Stimulated activated effector memory CD8-positive, alpha-beta T cell treated with anti-CD3 and anti-CD28 coated beads, Interleukin-12 subunit alpha, Interleukin-12 subunit beta, amount 100 ng/mL, for 72 hours (primary cell): ENCODE measurements at places on chromosomes 12 and 14.
A peak's percentile ranks its signal among the peaks of the same experiment; 100 is the strongest.

DNA sequence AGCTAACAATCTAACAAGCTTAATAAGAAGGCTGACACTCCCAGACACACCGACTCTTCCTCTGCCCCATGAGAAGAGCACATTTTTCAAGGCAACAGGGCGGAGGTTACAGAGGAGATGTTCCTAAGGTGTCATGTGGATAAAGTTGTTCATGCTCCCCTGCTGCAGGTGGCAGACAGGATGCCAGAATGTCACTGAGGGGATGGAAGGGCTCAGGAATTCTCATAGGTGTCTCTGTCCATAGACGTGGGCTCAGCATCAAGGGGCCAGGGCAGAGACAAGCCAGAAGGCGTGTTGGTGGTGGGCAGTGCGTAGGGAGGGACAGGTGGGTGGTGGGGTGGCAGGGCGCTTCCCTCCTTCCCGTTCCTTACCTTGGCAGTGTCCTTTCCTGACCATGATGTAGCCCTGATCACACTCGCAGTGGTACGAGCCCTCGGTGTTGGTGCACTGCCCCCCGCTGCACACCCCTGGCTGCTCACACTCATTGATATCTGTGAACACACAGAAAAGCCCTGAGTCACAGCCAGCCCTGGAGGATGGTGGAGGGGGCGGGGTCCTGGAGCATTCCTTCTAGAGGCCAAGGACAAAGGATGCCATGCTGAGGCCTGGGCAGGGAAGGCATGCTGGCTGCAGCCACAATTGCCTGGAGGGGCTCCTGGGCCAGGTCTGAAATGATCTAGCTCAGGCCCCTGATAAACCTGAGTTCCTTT, 23.0 kb downstream of the ISCA2 start:
- DNase-seq = no peak

GRCh38 chr12:96902076-96902475, 5.0 kb upstream of the NEDD1 start:
- DNase-seq = no peak

DNA sequence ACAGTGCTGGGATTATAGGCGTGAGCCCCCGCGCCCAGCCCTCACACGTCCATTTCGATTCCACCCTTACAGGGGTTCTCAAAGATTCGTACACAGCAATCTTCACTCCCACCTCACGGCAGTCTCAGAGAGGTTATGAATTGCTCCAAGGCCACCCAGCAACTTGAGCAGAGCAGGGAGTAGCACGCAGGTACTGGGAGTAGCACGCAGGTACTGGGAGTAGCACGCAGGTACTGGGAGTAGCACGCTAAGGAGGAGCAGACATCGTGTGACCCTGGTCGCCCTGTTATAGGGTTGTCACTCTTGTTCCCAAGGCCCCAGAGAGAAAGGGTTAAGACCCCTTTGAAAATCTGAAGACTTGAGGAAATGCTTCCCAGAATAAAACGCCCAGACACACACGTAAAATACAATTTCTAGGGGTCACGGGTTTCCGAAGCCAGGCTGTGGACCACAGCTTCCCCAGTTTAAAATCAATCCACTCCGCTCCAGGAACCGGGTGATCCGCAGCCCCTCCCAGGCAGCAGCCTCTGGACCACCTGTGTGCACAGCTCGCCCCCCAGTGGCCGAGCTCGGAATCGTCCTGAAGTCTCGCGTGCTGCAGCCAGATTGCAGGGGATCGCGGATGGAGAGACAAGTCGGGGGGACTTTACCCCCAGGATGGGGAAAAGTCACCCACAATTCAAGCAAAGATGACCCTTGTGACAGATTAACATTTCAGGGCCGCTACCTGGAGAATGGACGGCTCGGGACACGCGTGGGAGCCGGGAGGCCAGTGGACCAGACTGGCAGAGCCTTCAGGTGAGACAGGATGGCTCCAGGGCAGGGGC, 92.0 kb downstream of the SCARB1 start:
- peak; percentile 92 for DNase-seq

DNA sequence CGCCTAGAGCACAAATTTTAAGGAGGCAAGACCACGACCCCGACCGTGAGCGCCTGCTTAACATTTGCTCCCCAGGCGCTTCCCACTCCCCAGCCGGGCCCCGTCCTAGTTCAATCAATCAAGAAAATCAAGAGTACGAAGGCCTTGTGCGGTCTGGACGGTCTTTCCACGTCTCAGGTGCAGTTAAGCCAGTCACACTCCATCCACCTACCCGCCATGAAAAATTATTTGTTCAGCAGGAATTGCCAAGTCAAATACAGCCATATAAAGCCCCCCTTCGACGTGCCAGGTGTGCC, 603 bp upstream of the LRR1 start:
- no peak for DNase-seq

- DNase-seq = no peak
Observed at GRCh38 chr12:45879363-45879895, 110.9 kb downstream of the SCAF11 start.

DNA sequence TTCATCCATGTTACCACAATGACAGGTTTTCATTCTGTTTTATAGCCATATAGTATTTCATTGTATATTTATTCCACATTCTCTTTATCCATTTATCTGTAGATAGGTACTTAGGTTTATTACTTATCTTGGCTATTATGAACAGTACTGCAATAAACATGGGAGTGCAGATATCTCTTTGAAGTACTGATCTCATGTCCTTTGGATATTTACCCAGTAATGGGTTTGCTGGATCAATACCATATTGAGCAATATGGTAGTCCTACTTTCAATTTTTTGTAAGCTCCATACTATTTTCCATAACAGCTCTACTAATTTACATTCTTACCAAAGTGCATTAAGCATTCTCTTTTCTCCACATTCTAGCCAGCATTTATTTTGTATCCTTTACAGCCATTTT, 235.8 kb upstream of the ALG10 start:
- no peak for DNase-seq

GRCh38 chr14:23055147-23055550, 2.2 kb downstream of the CDH24 start:
- DNase-seq = no peak

GRCh38 chr12:106584104-106585064, 1.6 kb downstream of the RFX4 start:
- peak; percentile 64 for DNase-seq

DNA sequence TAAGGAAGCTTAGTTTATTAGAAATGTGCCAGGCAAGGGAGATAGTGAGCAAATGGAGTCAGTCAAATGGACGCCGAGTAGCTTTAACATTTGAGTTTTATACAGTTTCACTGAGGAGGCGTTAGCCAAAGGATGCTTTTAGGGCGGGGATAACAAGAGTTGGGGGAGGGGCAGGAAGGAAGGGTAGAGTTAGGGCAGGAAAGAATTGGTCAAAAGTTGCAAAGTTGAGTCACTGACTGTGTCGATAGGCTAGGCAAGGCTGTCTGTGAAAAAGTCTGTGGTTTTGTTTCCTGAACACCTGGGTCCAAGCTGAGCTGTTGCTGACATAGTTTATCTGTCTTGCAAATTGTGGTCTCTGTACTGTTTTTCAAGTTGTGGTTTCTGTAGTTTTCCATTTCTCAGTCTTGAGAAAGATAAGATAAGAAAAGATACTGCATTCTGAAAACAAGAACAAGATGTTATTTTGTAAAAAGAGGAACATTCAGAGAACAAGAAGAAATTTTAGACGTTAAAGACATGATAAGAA, 62.6 kb upstream of the RESF1 start:
- peak; percentile 93 for DNase-seq

GRCh38 chr14:34604995-34605394, 25.0 kb downstream of the SNX6 start:
- no peak for DNase-seq

DNA sequence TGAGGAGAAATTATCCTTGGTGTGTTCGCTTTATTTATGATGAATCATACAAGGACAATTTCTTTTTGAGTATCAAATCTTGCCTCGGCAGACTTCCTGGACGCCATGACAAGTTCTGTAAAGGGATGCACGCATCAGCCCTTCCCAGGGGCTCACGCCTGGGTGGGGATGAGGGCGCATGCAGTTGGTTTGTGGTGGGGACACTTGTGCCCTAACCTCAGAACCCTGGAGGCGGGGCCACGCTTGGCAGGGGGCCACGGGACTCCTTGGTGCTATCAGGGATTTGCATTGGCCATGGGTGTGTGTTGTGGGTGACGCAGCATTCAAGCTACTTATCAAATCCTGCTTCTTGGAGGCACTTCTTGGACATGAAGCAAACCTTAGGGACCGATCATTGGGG, 143.8 kb upstream of the RTL1 start:
- no peak for DNase-seq

GRCh38 chr14:103260629-103261124, 73.4 kb upstream of the EIF5 start:
- no peak for DNase-seq

- DNase-seq = no peak
Observed at GRCh38 chr14:20659336-20659735, 17.8 kb upstream of the OR6S1 start.

DNA sequence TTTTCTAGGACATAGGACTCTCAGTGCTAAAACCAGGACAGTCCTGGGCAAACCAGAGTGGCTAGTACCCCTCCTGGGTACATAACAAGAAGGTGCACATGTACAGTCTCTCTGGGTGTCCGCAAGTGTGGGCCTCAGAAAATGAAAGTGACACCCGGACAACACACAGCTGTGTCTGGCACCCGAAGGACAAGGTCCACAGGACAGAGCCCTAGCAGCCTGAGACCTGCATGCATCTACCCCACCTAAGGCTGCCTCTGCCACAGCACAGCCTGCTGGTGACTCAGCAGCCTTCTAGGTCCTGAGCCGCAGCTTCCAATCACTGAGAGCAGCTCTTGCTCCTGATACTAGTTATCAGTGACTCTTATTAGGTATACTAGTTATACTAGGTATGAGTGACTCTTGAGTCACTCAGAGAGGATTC, 784.1 kb upstream of the TBX3 start:
- no peak for DNase-seq

DNA sequence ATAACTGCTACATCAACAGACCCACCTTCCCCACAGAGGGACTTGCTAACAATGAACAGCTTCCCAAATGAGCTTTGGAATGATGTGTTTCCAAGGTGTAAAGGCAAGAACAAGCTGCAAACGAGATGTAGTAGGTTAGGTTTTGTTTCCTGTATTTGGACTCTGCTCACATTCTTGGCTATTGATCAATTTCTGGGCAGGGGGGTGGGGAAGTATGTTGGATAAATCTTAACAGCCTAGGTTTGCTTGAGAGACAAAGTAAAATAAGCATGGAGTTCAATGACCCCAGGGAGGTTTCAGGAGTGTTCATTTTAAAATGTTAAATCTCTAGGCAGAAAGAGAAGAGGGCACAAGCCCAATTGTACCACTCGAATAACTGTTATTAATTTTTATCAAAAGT, 146.6 kb downstream of the DPY19L2 start:
- DNase-seq = no peak

DNA sequence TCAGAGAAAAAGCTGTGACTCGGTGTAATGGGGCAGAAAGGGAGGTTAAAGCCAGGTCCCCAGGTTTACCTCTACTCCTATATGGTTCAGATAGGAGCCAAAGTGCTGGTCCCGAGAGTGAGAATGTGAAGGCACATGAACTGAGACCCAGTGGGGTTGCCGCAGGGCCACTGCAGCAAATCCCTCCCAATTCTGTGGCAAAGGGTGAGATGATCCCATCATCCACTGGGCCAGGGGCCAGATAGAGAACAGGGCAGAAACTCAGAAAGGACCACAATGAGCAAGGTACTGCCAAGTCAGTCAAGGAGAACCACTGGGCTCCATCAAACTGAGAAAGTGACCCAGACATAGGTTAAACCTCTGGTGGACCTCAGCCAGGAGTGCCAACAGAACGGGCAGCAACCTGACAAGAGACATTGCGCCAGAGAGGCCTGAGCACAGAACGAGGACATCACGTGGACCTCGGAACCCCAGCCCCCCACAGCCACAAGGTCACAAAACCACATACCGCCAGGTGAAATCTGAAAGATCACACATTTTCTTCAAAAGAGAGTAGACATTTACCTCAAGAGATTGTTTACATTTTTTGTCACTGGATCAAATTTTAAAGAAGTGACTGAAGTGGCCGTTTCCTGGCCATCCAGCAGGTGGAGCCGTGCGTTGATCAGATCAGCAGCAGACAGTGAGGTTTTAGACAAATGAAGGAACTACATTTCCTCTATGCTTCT, 20.5 kb upstream of the ITPR2 start:
- peak; percentile 74 for DNase-seq

DNA sequence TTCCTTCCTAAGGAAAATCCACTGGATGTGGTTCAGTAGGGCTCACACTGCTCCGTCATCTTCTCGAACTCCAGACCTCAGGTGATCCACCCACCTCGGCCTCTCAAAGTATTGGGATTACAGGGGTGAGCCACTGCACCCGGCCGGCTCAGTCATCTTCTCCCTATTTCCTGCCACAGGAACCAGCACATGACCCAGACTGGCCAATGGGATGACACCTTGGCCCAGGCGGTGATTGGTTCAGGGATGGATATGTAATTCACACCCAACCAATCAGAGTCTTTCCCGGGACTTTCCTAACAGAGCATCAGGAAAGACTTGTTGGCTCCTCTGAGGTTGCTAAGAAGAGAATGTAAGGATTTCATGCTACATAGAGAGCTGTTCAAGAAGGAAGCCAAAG, 19.2 kb upstream of the C12orf76 start:
- DNase-seq = no peak

GRCh38 chr12:52086944-52087835, 7.7 kb downstream of the SMIM41 start:
- no peak for DNase-seq

GRCh38 chr12:127998988-127999387, 268.0 kb upstream of the TMEM132C start:
- no peak for DNase-seq

DNA sequence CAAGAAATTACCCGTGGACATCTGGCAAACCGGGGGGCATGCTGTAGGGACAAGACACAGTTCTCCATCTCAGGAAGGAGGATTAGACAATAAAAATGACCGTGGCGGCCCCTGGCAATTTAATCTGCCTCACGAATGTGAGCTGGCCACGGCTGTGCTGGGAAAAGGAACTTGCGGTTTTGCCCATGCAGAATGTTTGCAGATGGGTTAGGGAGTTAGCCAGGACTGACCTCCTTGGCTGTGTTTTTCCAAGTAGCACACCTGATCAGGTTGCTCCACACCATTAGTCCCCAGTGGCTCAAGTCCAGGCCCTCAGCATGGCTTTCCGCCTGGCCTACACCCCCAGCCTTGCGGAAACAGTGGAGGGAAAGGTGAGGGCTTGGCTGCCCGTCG, 20.8 kb downstream of the TPCN1 start:
- DNase-seq = no peak

DNA sequence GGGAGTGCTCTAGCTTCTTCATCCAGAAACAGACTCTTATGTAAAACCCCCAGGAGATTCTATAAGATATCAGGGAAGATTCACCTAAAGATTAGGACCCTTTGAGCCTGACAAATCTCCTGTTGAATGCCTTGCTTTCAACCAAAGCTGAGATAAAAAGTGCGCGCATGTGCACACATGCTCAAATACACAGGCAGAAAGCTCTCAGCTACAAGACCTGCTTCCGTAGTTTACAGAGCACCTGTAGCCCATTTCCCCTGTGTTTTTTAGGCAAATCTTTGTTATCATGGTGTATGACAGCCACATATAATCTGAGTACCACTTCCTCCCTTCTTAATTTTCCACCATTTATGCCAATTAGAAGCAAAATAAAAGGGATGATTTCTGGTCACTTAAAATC, 866.9 kb downstream of the NRXN3 start:
- DNase-seq = no peak

- DNase-seq = no peak
Observed at GRCh38 chr12:121748571-121749265, 36.2 kb downstream of the TMEM120B start.

- DNase-seq = no peak
Observed at GRCh38 chr12:125856896-125857295, 791.7 kb downstream of the AACS start.
